Cardiac atrium fibroblast (primary cell): ENCODE measurements at places on chromosomes 7 and 10. TPM values are rescaled to one million over a fixed set of nuclear protein-coding genes. Genes with fewer than 3 reads are reported as not detected.

The ZFAND2A gene
- 19.3 and 34.8 TPM in 2 replicates for total RNA-seq

The SPAG6 gene
- not detected in 2 replicates for total RNA-seq

The UBE2H gene
- total RNA-seq: 52.4 and 63.8 TPM in 2 replicates

The WIPF3 gene
- not detected in 2 replicates for total RNA-seq

The PTPRE gene
- 2.0 and 3.7 TPM in 2 replicates for total RNA-seq

The TMEM273 gene
- not detected in 2 replicates for total RNA-seq

The GOLGA7B gene
- not detected in 2 replicates for total RNA-seq

The NPFFR1 gene
- not detected in 2 replicates for total RNA-seq

The ZNF365 gene
- total RNA-seq: 0.16 and 0.36 TPM in 2 replicates

The CH25H gene
- 2.8 TPM in 1 of 2 replicates, not detected in the other for total RNA-seq
